ENCODE measurements at places on chromosomes 3 and 15.

DNA sequence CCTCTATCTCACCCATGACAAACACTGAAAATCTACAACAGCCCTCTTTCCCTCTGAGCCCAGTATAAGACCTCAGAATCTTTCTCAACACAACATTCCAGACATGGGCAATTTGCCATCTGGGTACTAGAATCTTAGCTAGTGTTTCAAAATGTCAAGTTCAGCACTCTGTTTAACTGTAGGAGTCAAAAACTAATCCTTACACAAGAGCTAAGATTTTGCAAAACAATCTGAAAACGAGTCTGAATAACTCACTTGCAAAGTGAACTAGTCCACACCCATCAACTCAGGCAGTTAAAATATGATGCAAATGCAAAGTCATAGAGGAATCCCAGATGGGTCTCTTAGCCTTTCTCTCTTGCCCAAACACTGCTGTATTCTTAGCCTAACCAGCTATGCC lies 67.8 kb downstream of the GPR176 start:
- DNase-seq, result no peak

- DNase-seq, result no peak
These were observed at the start of gene CHD2 for GRCh38 chr15:92899948-92900730. Gene CHD2 (plus strand): TSS chr15:92900324. CDS start chr15:92901238, 914 bp downstream.

DNA sequence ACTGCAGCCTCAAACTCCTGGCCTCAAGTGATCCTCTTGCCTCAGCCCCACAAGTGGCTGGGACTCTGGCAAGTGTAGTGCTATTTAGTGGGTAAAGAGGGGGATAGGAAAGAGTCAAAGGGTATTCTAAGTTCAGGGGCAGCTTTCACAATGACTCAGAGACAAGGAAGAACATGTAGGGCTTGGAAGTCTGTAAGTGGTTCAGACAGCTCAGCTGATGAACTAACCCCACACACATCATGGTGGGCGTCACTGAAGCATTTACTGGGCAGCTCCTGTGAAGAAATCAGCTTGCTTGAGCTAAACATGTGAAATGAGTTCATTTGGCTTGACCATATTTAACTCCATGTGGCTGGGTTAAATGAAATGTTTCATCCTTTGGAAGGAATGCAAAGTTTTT lies 34.6 kb upstream of the THSD4 start:
- DNase-seq, result no peak

- no peak for DNase-seq
These were observed 16.8 kb downstream of the HEMK1 start for GRCh38 chr3:50585919-50586762.

DNA sequence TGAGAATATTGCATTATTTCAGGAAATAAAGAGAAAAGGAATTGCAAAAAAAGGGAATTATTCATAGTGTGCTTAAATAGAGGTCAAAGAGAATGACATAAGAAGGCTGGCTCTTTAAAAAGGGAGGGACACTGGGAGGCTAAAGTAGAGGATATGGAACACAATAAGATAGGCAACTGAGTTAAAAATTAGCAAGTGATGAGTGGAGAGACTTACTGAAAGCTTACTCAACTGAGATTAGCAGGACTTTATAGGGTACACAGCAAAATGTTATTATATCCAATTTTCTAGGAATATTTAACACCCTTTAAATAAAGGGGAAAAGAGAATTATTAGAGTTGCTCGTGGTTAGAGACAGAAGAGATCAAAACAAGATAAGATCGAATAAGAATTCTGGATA lies 375.2 kb downstream of the LSAMP start:
- no peak for DNase-seq

- DNase-seq, result no peak
These were observed 241.6 kb upstream of the AZI2 start for GRCh38 chr3:28590216-28590615.

- no peak for DNase-seq
These were observed 820.8 kb downstream of the TBL1XR1 start for GRCh38 chr3:176376531-176376930.

DNA sequence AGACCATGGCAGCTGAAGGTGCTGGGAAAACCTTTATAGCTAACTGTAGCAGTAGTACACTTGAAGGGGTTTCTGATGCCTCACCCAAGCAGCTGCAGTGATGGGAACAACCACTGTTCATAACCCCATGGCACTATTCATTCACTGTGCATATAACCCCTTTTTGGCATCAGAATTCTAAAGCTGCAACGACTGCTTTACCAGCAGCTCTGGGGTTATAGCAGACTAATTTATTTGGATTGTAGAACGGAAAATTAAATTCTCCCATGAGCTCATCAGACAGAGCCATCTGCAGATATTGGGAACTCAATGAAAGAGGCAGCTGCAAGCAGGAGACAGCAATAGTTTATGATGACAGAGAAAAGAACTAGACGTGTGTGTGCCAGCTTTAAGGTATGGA lies 28.6 kb downstream of the TFDP2 start:
- DNase-seq, result no peak

GRCh38 chr3:187952849-187953248 lies 201.1 kb upstream of the LPP start:
- DNase-seq, result no peak

DNA sequence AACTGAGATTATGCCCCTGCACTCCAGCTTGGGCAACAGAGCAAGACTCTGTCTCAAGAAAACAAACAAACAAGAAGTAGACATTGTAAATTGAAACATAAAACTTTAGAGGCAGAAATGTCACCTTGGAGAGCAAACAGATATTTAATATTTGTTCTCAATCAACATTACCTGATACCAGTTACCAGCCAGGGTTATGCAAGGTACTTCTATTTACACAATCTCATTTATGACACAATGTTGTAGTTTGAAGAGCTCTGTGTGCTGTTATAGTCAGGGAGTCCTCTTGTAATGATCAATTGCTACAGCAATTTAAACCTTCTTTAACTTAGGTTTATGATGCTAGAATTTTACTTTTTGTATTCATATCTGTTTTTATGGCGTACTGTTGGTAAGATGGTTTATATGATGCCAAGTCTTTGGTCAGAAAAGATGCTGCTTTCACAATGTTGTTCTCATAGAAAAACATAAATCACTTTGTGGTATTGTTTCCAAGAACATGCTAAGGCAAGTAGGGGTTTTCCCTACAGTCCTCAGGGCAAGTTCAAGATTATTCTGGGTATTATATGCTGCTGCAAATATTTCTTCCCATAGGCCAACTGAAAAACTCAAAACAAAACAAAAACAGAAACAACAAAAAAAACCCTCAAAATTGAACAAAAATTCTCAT lies 173.5 kb downstream of the TNIK start:
- no peak for DNase-seq

- DNase-seq, result peak; percentile 67
These were observed at the start of gene THSD4 for GRCh38 chr15:71114887-71115566. Gene THSD4 (plus strand): TSS chr15:71115471.

DNA sequence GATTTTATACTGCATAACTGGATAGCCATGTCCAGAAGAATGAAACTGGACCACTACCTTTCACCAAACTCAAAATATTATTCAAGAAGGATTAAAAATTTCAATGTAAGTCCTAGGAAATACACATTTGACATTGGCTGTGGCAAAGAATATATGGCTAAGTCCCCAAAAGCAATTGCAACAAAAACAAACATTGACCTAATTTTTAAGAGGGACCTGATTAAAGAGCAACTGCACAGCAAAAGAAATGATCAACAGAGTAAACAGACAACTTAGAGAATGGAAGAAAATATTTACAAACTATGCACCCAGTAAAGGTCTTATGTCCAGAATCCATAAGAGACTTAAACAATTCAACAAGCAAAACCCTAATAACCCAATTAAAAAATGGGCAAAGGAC lies 1313.0 kb upstream of the GBE1 start:
- DNase-seq, result no peak

- no peak for DNase-seq
These were observed 1.2 kb downstream of the CACNA2D2 start for GRCh38 chr3:50502225-50502583.

GRCh38 chr15:58247855-58248842 lies 110.0 kb downstream of the AQP9 start:
- no peak for DNase-seq

- DNase-seq, result no peak
These were observed 21.4 kb upstream of the KPNA1 start for GRCh38 chr3:122535964-122536631.

DNA sequence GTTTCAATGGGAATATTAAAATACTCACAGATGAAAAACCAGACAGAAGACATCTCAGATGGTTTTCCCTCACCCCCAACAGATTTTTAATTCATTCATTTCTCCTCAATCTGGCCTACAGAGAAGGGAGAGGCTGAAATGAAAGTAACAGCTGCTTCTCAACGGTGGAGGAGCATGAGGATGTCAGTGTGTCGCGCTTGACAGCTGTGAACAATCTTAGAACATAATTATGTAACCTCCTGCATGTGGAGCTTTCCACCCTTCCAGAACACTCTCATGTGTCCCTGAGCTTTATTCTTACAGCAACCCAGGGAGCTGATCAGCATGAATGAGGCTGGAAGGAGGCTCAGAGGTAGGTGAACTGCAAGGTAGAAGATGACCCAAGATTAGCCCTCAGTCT lies 52.7 kb downstream of the MB21D2 start:
- no peak for DNase-seq

- DNase-seq, result no peak
These were observed 833.7 kb upstream of the ROBO1 start for GRCh38 chr3:80601479-80601878.

GRCh38 chr3:141594357-141594756 lies 107.5 kb downstream of the RASA2 start:
- DNase-seq, result no peak

GRCh38 chr3:128033102-128033501 lies 19.1 kb upstream of the SEC61A1 start:
- DNase-seq, result no peak

DNA sequence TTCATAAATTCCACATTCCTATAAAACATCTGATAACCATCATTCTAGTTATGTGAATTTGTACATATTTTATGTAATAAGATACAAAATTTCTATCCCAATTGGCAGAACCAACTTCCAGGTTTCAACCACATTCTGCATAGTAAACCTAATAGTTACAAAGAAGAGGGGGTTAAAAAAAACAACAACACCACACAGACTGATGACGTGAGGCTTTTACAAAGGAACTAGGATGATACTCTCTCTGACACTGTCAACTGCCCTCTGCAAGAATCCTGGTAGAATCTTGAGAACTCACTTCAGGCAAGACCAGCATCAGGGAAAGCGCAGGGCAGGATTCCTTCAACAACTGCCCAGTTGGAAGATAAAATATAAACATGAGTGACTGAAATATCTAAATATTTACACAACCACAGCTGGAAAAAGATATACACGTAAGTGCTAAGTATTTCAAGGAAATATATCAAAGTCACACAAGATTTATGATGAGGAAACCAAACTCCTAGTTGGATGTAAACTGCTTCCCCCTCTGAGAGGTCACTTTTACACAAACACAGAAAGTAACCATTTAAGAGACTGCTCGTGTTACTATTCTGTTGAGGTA lies 816.4 kb downstream of the ROBO1 start:
- no peak for DNase-seq

GRCh38 chr3:105899516-105899915 lies 30.7 kb upstream of the CBLB start:
- DNase-seq, result no peak

DNA sequence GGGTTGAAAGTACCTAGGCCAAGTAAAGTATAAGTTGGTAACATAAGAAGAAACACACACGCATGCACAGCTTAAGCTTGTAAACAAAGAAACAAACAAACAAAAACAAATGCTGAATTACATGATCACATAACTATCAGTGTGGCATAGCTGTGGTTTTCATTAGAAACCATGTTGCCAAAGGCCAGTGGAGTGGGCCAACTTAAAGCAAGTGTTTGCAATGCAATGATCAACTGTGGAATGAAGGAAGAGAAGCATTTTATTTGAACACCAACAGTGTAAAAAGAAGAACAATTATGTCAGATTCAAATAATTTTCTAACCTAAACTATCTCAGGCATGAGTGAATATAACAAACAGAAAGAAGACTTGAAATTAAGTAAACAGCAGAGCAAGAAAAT lies 199.4 kb upstream of the STRIT1 start:
- DNase-seq, result no peak

DNA sequence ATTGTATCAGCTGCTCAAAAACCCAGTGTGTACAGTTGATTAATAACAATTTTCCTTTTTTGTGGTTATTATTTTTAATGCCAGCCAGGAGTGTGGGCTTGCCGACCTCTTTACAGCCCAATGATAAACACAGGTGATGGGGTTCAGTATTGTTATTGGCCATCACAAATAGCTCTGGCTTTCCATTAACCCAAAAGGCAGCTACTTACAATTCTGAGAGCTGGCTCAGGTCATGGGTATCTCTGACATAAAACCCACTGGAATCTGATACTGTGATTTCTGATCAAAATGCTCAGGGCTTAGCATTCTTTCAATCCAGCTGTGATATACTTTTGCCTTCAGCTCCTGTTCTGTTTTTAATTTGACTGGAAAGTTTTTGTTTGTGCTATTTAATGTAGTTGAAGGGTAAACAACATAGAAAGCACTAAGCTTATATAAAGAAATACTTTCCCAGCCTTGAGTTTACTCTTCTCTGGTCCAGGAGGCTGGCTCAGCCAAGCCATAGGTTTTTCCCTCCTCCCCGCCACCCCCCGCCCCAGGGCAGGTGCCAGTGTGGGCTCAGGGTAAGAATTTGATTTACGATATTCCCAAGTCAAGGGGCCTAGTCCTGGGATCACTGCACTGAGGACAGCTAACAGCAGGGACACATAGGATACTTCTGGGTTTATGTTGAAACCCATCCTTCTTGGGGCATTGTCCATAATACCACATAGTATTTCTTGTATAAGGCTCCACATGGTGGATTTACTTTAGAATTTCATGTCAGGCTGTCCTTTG lies 54.0 kb upstream of the MYZAP start:
- DNase-seq, result no peak

DNA sequence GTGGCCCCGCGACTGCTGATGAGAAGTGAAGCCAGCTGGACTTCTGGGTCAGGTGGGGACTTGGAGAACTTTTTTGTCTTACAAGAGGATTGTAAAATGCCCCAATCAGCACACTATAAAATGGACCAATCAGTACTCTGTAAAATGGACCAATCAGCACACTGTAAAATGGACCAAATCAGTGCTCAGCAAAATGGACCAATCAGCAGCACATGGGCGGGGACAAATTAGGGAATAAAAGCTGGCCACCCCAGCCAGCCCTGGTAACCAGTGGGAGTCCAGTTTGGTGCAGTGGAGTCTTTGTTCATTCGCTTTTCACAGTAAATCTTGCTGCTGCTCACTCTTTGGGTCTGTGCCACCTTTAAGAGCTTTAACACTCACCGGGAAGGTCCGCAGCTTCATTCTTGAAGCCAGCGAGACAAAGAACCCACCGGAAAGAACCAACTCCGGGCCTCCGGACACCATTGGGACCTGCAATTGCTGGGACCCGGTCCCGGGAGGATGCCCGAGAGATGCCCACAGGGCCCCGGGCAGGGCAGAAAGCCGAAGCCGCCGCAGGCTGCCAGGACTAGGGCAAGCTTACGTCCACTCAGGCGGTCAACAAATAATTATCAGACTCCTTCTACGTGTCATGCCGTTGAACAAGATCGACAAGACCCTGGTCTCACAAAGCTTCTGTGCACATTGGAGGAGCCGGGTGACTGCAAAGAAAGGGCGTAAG lies 8.3 kb upstream of the NR2E3 start:
- no peak for DNase-seq

- DNase-seq, result no peak
These were observed 83.8 kb downstream of the MAP4 start for GRCh38 chr3:47932421-47932820.

- no peak for DNase-seq
These were observed 357.1 kb upstream of the CFAP20DC start for GRCh38 chr3:59406943-59407342.

GRCh38 chr3:65888980-65889706 lies 149.6 kb downstream of the MAGI1 start:
- DNase-seq, result no peak

GRCh38 chr3:58391156-58391865 lies 42.3 kb downstream of the PDHB start:
- no peak for DNase-seq
